Tibial nerve (tissue), 4 donors: ENCODE measurements at places on chromosomes 7 and 10. TPM values are rescaled to one million over a fixed set of nuclear protein-coding genes. Genes with fewer than 3 reads are reported as not detected.

STAG3 gene
- 5.9 TPM for total RNA-seq

TMEM176B gene
- 70.8 TPM for total RNA-seq

- DNase-seq, result no peak
These were observed 243.8 kb upstream of the ETV1 start for GRCh38 chr7:14233076-14233867.

GRCh38 chr7:142807855-142808460 is 37.2 kb downstream of the PRSS2 start:
- no peak for DNase-seq
